Stimulated activated CD8-positive, alpha-beta memory T cell treated with anti-CD3 and anti-CD28 coated beads, Interleukin-15, amount 100 ng/mL, for 24 hours (primary cell): ENCODE measurements at places on chromosomes 16 and 17.

DNA sequence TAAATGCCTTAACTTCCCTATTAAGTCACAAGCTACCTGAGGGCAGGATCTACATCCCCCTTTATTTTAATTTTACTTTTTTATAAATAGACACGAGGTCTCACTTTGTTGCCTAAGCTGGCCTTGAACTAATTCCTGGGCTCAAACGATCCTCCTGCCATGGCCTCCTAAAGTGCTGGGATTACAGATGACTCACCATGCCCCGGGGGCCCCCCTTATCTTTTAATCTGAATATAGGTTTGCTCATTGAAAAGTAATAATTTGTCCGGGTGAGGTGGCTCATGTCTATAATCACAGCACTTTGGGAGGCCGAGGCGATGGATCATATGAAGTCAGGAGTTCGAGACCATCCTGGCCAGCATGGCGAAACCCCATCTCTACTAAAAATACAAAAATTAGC, 14.2 kb downstream of the ETV4 start:
- no peak for DNase-seq

- DNase-seq = no peak
Measured at GRCh38 chr17:82670661-82671450, 22.6 kb upstream of the WDR45B start.

DNA sequence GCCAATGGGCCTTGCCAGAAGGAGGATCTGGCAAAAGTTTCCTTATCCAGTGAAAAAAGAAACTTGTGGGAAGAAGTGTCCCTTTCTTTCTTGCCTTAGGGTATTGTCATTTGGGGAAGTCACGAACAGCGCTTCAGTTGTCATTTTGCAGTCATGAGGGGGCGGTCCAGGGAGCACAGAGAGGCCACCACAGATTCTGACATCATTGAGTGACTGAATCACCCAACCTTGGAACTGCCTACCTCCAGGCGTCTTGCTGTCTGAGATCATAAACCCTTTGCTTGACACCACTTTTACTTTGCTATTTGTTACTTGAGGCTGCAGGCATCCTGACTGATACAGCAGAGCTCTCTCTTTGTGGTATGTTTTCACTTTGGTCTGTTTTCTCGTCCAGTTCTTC, 3.1 kb upstream of the WSCD1 start:
- DNase-seq = no peak

DNA sequence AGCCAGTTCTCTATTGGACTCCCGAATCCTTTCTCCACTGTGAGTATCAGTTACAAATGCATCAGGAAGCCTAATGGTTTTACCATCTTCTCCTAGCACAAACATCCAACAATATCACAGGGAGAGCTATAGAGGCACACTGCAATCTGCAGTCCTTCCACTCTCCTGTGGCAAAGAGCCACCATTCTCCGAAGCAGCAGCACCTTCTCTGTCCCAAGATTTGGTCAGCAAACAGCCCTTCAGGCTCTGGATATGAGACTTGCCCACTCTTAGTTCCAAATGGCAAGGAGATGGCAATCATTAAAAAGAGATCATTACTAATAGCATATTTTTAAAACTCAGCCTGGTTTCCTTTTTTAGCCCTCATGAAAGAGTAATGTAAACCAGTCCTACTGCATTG, 223.4 kb downstream of the HS3ST3A1 start:
- DNase-seq = no peak

DNA sequence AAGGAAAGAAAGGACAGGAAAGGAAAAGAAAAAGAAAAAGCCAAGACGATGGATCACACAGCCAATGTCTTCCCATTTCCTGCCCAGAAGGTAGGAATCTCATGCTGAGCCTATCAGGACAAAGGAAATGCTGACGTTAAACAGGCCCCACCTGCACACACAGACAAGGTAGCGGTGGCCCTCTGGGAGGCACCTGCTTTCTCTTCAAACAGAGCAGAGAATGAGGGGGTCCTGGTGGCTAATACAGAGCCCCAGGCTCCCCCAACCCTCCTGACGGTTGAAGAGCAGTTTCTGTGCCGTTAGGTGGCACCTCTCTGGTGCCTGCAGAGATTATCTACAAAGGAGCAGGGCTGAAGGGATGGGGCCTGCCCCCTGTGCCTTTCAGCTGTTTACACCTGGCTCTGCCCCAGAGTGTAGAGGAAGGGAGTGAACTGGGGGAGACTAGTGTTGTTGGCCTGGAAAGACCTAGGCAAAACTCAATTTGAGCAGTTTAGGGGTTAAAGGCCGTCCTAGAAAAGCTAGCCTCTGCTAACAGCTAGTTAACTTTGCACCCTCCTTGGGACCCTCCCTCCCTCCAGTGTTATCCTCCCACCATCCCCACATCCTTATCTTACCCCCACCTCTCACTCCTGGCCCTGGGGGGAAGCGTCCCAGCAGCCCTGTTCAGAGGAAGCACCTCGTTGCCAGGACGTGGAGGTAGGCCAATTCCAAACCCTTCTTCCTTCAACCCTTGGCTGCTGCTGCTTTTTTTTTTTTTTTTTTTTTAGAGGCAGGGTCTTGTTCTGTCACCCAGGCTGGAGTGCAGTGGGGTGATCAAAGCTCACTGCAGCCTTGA, 56.3 kb downstream of the ARHGAP27 start:
- no peak for DNase-seq

DNA sequence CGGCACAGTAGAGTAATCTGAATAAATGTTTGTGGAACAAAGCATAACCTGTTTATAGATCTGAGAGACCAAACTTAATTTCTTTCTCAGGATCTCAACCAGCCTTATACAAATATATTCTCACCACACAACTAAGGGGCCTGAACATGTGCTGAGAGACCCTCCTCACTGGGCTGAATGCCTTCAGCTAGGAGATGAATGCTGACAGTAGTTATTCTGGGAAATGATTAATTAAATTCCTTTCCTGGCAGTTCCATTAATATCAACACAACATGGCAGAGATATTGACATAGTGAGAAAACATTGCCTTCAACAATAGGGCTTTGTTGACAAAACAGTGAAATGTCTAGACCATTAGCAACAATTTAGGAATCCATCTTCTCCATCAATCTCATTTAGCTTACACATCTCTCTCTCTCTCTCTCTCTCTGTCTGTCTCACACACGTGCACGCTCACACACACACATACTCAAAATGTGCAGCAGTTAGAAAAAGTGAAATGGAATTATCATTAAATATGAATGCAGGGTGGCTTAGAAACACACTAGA, 780.8 kb upstream of the CDH8 start:
- DNase-seq = no peak

GRCh38 chr16:74560912-74561311, 46.0 kb downstream of the GLG1 start:
- no peak for DNase-seq

- peak; percentile 38 for DNase-seq
Measured at GRCh38 chr16:30063893-30064728, 1.4 kb upstream of the ALDOA start.

DNA sequence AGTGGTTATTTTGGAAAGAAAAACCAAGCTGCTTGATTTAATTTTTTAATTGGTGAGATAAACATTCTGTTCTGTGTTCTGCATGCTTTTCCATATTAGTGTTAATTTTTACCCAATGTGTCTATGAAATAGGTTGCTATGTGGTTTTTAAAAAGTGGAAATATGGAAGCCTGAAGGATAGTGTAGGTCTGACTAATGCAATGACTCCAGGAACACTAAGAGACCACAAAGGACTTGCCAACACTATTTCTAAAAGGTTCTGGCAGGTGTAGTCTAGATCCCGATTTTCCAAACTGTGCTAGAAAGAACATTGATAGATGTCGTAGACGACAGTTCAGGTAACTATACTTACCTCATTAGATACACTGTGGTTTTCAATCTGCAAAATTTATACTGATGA, 877.4 kb upstream of the GOT2 start:
- no peak for DNase-seq

DNA sequence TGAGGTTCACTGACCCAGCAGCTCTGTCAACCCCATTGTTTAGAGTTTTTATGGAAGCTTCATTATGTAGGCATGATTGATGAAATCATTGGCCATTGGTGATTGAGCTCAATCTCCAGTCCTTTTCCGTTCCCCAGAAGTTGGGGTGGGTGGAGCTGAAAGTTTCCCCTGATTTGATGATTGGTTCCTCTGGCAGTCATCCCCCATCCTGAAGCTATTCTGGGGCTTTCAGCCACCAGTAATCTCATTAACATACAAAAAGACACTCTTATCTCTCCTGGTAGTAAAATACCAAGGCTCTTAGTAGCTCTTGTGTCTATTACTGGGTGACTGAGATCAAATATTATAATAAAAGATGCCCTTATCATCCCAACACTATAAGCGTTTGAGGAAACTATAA, 67.1 kb downstream of the TANC2 start:
- DNase-seq = no peak

DNA sequence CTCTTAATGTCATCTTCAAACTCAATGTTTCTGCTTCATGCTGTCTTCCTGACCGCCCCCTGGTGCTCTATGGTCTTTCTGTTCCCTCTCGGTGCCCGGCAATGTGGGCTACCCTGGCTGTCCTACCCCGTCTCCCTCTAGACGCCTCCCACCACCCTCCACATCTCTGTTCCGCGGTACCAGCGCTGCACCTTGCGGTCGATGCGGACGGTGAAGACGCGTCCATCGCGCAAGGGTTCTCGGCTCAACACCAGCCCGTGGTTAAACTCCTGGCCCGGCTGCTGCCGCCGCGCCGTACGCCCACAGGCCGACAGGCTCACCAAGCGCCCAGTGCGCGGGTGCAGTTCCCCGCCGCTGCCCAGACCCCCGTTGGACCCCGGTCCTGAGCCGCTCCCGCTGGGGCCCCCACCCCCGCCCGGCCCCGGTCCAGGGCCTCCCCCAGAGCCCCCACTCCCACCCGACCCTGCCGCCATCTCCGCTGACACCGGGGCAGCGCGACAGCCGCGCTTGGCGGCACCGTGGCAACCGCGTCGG, at the start of gene NEURL4:
Gene NEURL4 (minus strand): TSS at position 496 of the 534 bp plus-strand sequence. CDS start 23 bp downstream, at position 473.
- DNase-seq = no peak

GRCh38 chr17:68431661-68432071, 25.6 kb downstream of the WIPI1 start:
- DNase-seq = no peak

GRCh38 chr16:48537909-48538745, 71.9 kb downstream of the N4BP1 start:
- no peak for DNase-seq

GRCh38 chr16:86221085-86221484, 289.2 kb upstream of the FOXF1 start:
- DNase-seq = no peak

- no peak for DNase-seq
Measured at GRCh38 chr17:52035336-52035915, 123.1 kb downstream of the CA10 start.

DNA sequence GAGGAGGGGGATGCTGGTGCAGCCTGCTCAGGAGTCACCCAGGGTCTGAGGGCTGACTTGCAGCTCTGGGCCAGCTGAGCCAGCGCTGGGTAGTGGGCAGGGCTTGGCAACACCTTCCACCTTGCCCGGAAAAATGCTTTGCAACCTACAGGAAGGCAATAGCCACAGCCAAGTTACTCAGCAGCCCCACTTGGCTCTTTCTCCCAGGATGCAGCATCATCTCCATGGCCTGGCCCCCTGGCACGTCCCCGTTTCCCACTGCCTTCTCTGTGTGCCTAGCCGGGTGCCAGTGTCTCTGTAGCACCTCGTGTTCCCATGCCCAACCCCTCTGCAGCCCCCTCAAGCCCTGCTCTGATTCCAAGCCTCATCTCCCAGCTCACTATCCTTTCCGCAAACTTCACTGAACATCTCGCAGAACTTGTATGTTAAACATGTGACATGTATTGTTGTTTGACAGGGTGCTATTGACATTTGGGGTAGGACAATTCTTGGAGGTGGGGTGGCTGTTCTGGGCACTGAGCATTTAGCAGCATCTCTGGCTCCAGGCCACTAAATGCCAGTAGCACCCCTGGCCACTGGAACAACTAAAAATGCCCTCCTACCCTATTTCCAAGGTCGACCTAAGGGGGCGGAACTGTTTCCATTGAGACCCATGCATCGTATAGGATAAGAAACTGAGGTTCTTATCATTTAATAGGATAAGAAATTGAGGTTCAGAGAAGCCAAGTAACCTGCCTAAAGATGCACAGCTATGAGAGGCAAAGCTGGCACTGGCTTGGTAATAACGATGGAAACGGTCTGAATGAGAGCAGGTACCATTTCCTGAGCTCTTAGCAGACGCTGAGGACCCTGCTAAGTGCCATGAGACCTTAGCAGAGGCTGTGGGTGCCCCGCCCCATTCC, 12.2 kb downstream of the DEXI start:
- DNase-seq = no peak

DNA sequence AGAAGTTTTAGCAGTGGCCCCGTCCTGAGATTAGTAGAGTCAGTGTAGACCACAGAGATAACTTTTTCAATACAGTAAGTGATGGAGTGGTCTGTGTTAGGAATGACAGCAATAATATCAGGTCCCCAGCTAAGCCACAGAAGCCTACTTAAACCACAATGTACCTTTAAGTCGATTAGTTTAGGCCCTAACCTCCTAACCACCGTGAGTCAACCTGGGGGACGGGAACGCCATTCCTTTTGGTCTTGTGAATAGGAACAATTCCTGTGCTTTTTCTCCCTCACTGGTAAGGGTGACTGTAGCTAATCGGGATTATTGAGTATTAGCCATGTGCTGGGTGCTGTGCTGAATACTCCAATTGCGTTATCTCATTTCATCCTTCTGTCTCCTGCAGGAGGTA, 14.0 kb downstream of the YPEL2 start:
- no peak for DNase-seq

DNA sequence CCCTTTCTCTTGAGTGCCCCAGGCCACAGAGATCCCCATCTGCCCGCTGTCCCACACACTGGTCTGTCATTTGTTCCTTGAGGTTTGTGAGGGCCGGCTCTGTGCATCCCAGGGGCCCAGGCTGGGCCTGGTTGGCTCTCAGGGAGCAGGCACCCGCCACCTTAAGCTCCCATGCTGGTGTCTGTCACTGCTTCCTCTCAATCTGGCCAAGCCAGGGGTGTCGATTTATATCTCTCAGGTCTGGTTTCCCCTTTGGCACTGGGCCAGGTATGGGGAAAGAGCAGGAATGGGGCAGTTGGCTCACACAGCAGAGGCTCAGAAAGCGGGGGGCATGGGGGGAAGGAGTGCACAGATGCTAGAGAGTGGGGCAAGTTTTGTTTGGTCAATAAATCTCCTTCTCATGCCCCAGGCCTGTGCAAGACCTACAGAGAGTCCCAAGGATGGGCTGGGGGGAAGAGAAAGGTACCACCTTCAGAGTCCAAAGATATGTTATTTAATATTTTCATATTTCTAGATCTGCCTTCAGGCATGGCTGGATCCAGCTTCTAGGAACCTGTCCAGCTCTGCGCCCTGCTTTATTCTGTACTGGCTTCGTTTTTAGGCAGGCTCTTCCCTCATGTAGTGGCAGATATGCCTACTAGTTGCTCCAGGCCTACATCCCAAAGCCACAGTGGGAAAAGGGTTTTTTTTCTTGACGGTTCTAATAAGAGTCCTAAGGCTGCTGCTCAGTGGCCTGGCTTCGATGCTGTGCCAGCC, 34.3 kb downstream of the IL4R start:
- DNase-seq = no peak
